ENCODE measurements at places on chromosomes 13 and 19.

- DNase-seq = peak; percentile 83
Measured at GRCh38 chr19:5308451-5309437, 31.9 kb downstream of the PTPRS start.

DNA sequence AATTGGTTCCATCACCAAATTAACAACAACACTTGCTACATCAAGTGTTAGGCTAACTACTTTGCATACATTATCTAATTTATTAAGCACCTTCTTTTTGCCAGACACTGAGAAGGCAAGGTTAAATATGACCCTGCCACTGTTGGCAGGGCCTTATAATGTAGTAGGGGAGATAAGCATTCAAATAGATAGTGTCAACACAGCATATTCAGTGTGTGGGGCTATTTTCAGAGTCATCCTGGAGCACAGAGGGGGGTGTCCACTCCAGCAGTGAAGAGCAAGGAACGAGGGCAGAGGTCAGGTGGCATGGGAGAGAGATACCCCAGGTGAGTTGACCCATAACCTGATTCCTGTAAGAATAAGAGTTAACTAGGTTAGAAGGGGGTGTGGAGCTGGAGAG, 121.6 kb downstream of the COG6 start:
- DNase-seq = no peak

- no peak for DNase-seq
Measured at GRCh38 chr19:8641221-8641907, 10.9 kb downstream of the NFILZ start.

- DNase-seq = peak; percentile 52
Measured at GRCh38 chr19:42480335-42481095, 37.8 kb upstream of the CXCL17 start.

DNA sequence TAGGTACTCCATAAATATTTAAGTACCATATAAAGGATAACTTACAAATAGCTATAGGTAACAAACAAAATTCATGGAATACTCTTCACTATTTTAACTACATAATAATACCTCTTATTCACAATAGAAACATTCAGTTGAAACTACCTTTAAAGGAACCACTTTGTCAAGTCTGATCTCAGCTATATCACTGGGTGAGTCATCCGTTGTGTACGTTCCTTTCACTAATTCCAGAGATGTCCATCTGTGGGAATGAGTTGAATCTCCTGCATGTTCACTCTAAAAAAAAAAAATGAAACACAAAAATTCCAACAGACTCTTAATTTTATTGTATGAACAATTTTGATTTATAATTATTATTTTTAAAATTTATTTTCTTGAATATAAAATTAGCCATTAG, 149.4 kb upstream of the FBXL3 start:
- peak; percentile 54 for DNase-seq

DNA sequence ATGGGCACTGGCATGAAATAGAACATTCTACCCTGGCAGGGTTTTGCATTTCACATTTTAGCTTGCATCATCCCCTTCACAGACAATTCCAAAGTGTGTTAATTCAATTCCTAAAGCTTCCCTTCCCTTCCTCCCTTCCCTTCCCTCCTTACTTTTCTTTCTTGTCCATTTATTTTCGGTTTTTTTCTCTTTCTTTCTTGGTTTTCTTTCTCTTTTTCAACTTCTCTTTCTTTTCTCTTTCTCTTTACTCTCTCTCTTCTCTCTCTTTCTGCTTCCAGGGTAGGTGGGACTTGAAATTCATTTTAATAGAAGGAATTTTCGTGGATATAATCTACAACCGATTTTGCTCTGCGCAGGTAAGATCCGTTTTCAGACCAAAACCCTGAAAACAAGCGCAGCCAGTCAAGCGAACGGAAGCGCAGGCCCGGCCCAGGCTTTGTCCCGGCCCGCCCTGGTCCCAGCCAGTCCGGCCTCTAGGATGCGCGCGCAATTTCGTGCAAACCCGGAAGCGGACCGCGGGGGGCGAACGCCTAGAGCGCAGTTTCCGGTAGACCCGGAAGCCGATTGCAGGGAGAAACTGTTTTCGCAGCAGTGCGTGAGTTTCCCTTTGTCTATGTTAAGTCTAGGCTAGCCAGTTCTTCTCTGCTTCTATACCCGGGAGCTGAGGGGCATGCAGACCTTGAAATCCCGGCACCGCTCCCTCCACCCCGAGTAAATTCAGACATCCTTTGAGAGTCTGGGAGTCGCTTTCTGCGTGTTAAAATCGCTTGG, at the start of gene ZNF528:
Gene ZNF528 (plus strand): TSS at position 540 of the 771 bp plus-strand sequence. CDS start 4,165 bp downstream, outside the sequence.
- DNase-seq = peak; percentile 94

DNA sequence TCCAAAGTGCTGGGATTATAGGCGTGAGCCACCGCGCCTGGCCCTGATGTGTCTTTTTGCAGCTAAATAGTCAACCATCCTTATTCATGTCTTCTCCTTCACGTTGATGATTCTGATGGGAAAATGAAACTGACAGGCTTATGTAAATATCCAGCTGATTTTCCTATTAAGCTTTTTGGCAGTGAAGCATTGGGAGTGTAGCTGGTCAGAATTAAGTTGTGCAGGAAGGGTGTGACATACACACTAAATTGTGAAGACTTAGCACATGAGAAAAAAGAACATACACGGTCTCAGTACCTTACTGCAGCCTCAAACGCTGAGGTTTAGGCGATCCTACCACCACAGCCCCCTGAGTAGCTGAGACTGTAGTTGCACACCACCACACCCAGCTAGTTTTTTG, 50.5 kb upstream of the USE1 start:
- no peak for DNase-seq

DNA sequence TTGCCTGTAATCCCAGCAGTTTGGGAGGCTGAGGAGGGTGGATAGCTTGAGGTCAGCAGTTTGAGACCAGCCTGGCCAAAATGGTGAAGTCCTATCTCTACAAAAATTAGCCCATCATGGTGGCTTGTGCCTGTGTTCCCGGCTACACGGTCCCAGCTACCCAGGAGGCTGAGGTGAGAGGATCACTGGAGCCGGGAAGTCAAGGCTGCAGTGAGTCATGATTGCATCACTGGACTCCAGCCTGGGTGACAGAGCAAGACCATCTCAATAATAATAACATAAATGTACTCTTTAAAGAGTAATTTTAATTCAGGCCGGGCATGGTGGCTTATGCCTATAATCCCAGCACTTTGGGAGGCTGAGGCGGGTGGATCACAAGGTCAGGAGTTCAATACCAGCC, 38.7 kb downstream of the SKA3 start:
- peak; percentile 63 for DNase-seq

GRCh38 chr13:70363991-70364390, 255.7 kb upstream of the KLHL1 start:
- no peak for DNase-seq

DNA sequence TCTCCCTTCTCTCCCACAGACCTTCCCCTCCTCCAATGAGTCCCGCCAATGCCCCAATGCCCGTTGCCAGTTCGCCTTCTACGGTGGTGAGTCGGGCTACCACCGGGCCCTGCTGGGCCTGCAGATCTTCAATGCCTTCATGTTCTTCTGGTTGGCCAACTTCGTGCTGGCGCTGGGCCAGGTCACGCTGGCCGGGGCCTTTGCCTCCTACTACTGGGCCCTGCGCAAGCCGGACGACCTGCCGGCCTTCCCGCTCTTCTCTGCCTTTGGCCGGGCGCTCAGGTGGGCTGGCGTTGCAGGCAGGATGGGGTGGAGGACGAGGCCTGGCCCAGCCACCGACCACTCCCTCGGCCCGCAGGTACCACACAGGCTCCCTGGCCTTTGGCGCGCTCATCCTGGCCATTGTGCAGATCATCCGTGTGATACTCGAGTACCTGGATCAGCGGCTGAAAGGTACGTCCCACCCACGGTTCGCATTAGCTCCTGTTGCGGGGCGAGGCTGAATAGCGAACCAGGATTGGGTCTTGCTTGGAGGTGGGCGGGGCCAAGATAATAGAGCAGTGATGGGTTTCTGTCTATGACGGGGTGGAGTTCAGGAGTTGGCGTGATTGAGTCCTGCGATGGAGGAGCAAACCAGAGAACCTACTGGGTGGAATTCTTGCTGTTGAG, 11.1 kb downstream of the SLC44A2 start:
- DNase-seq = no peak

- DNase-seq = peak; percentile 41
Measured at GRCh38 chr13:40664350-40665125, 1.9 kb downstream of the FOXO1 start.

DNA sequence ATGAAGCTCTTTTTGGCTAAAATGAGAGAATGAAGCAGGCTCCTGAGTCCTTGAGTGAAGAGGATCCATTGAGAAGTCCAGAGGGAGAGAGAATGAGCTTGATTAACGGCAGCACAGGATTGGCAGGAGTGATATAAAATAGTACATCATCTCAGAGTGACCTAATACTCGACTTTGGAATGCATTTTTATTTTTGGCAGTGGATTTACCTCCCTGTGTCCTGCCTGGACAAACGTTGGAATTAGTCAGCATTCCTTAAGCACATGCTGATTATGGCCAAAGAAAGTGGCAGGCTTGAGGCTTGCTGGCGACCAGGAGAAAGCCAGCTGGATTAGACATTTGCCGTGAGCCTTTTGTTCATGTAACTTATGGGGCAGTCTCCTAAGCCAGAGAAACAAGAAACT, 22.9 kb downstream of the LRCH1 start:
- DNase-seq = peak; percentile 93

DNA sequence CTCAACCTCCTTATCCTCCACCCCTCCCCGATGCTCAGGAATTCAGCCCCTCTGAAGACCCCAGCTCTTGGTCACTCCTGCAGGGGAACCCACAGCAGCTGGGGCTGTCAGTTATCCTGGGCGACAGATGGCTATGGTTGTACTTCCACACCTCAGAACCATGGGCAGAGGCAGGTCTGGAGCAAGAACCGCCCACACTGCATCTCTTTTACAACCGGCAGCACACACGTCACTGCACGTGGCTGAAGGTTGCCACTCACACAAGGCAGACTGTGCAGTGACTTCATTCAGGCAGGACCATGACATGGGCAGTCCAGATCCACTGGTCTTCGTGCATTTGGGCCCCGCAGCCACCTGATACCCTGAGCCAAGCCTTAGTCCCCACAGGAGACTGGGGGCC, 21.5 kb upstream of the SDHAF1 start:
- no peak for DNase-seq

GRCh38 chr19:8517551-8518442, 3.8 kb upstream of the ZNF414 start:
- DNase-seq = no peak

GRCh38 chr19:1133471-1133929, 29.7 kb downstream of the GPX4 start:
- no peak for DNase-seq

- DNase-seq = no peak
Measured at GRCh38 chr19:13343514-13343913, 162.8 kb downstream of the CACNA1A start.

GRCh38 chr13:20160306-20161274, at the start of gene GJA3:
GJA3 (minus strand) TSS chr13:20161052; CDS start chr13:20143288, 17,764 bp downstream.
- DNase-seq = peak; percentile 13

DNA sequence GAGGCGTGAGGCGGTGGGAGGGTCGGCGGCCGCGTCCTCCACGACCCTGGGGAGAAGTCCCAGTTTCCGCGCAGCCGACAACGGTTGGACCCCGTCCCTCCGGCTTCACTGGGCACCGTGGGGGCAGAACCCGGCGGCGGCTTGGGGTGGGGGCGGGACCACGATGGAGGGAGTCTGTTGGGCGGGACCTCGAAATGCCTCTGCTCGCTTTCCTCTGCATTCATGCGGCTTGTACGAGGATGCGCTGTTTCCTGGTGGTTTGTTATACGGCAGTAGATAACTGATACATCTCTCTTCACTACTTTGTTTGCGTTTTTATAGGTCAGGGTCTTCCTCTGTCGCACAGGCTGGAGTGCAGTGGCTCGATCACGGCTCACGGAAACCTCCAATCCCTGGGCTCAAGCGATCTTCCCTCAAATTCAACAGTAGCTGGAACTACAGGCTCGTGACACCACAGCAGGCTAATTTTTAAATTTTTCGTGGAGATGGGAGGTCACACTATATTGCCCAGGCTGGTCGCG, 24.6 kb upstream of the ZNF846 start:
- DNase-seq = peak; percentile 66

DNA sequence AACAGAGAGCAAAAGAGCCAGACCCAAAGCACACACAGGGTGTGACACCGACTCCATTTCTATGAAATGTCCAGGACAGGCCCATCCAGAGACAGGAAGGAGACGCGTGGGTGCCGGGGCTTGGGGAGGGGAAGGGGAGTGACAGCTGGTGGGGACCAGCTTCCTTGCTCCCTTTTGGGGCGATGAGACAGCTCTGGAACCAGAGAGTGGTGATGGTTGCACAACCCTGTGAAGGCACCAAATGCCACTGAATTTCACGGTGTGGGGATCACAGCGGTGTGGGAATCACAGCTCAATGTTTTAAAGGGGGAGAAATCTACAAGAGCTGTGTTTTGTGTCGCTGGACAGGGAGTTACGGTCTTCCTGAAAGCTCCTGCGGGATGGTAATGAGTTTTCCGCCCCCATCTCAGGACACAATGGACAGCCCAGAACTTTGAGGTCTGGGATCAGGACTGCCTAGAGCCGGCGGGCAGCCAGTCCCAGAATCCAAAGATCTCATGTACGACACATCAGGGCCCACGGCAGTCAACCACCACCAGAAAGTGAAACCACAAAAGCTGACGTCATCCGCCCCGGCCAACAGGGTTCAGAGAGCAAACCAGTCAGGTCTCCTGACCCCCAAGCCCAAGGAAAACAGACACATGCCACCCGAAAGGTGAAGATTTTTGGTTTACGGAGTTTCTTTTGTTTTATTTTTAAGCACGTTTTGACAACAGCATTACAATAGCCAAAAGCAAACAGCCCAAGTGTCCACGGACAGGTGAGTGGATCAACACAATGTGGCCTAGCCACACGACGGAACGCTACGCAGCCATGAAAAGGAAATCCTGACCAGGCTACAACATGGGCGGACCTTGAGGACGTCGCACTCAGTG, 7.3 kb downstream of the SGTA start:
- no peak for DNase-seq

DNA sequence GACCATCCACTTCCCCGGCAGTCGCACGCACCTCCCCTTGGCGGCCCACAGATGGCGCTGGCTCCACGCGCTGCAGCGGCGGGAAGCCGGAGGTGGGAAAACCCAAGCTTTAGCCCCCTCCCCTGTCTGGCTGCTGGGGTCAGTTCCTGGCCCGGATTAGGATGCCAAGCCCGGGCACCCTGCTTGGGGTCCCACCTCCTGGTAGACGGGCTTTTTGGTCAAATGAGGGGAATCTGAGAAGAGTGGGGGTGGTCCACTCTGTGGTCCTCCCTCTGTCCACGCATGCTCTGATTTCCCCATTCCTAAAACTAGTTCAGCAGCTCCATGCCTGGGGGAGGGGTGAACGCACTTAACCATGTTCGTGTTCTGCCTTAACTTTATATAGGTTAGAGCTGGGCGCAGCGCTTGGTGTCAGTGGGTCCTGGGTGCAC, 8.1 kb upstream of the ADGRE2 start:
- no peak for DNase-seq

DNA sequence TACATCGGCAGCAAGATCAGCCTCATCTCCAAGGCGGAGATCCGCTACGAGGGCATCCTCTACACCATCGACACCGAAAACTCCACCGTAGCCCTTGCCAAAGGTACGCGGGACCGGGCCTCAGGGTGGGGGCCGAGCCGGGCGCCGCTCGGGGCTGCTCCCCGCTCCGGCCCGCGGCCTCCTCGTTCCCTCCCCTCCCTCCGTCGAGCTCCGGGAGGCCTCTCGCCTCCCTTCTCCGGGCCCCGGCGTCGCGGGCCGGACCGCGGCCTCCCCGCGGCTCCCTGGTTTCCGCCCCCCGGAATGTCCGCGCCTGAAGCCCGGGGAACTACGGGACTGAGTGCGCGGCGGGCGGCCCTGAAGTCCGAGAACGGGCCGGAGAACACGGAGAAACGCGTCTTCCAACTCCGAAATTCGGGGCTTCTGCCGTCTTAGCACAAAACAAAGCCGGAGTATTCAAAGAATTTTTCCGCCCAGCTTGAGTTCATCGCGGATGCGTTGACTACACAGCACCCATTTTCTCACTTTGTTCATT, 423 bp downstream of the LSM14A start:
- peak; percentile 35 for DNase-seq

- peak; percentile 78 for DNase-seq
Measured at GRCh38 chr19:2015608-2015950, at the start of gene BTBD2. BTBD2 (minus strand) TSS chr19:2015714; CDS start chr19:2015703, 11 bp downstream.

Data from fibroblast of skin of back (primary cell).